ENCODE measurements at places on chromosomes 7 and 10.

GRCh38 chr7:132475669-132476116 lies 100.6 kb downstream of the PLXNA4 start:
- no peak for ATAC-seq

- ATAC-seq = no peak
These were observed 614.4 kb downstream of the SDK1 start for GRCh38 chr7:3915337-3915878.

GRCh38 chr7:157760004-157760730 lies 423.4 kb downstream of the DNAJB6 start:
- no peak for ATAC-seq

DNA sequence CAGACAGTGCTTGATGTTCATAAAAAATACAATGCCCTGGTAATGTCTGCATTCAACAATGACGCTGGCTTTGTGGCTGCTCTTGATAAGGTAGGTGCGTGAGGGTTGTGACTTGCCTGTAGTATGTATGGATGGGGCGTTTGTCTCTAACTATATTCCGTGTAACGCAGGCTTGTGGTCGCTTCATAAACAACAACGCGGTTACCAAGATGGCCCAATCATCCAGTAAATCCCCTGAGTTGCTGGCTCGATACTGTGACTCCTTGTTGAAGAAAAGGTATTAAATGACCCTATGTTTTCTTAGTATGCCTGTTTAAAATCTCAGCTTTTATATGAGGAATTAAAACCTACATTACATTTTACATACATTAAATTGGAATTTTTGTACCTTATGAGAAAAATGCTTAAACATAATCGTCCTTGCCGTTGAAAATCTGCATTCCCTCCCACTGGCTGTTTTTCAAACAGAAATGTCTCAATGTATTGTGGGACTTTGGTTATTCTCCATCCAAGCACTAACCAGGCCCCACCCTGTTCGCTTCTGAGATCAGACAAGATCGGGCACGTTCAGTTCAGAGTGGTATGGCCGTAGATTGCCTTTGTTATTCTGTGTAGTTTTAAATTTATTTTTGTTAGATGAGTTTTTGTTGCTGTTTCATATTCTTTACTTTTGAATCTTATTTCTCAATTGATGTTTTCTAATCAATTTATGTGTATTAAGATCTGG lies 85.3 kb downstream of the CUL1 start:
- ATAC-seq = peak; percentile 93

DNA sequence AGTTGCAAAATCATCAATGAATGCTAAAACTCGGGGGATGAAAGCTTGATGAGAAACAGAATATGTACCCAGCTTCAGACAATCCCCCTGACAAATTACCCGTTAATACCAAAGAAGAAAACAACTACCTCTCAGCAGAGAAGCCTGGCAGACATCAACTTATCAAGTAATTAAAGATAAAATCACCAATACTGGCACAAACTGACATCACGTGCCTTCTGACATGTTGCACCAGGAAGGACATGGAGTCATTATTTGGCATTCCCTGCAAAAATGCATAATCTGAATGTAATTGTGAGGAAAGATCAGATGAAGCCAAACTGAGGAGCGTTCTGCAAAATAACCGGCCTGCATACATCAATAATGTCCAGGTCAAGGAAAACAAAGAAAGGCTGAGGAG lies 7.7 kb downstream of the SLIT1 start:
- no peak for ATAC-seq

DNA sequence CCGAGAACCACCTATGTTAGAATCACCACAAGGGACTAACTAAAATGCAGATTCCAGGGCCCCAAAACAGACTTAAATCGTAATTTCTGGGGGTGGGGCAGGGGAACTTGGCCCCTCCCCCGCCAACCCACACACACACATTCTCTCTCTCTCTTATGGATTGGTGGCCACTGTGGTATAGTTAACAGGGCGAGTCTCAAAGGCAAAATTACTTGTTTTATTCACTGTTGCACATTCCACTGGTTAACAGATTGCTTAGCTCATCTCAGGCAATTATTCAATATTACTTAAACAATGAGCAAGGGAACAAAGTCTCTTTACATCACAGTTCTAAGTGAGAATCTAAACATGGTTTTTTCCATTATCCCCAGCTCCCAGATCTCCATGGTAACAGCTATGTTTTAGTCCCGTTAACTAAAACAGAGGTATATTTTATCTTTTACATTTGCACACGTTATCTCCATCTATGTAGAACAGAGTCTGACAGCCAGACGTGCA lies 38.5 kb downstream of the IGF2BP3 start:
- no peak for ATAC-seq

DNA sequence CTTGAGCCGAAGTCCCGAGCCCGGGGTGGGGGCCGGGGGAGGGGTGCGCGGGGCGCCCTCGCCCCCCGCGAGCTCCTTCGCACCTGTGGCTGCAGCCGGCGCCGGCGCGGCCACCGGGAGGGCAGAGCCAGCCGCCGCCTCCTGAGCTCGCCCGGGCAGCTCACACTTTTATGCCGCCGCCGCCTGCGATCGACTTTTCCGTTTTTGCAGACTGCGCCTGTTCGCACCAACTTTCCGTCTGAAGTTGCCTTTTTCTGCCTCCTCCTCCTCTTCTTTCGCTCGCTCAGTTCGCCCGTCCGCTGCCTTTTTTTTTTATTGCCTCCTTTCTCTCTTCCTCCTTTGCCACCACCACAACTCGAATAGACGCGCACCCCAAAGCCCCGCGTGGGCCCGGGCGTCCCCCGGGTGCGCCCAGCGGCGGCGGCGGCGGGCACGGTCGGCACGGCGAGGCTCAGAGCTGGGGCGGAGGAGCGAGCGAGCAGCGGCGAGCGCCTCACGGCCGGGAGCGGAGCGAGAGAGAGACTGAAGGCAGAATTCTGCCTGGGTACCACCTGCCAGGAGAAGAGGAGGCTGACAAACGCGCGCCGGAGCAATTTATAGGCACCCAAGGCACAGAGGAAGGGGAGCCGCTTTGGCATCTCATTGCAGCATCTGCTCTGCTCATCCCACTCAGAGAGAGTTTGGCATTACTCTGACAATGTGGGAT lies at the start of gene C1QL3:
Gene C1QL3, minus strand, starts transcription at position 569 of the 706 bp plus-strand sequence. CDS start 814 bp downstream, outside the sequence.
- ATAC-seq = peak; percentile 31

GRCh38 chr10:62433901-62434300 lies 59.7 kb downstream of the ZNF365 start:
- ATAC-seq = peak; percentile 37

- no peak for ATAC-seq
These were observed 71.5 kb downstream of the ZNF92 start for GRCh38 chr7:65444899-65445823.

DNA sequence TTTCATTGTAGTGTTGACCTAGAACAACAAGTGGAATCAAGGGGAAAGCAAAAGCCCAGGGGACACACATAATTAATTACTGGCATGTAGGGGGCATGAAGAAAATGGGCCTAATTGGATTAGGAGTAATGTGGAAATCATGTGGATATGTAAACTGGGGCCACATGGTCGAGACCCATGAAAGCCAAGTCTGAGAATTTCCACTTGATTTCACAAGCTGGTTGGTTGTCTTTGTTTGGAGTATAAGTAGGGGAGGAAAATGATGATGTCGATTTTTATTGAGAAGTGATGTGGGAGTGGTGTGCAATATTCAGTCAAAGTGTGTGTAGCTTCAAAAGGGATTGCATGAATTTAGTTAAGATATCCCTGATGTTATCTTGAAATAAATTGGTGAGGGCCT lies 131.8 kb downstream of the LRRC4 start:
- ATAC-seq = no peak

GRCh38 chr10:90779548-90779947 lies 78.3 kb downstream of the HTR7 start:
- ATAC-seq = peak; percentile 44

DNA sequence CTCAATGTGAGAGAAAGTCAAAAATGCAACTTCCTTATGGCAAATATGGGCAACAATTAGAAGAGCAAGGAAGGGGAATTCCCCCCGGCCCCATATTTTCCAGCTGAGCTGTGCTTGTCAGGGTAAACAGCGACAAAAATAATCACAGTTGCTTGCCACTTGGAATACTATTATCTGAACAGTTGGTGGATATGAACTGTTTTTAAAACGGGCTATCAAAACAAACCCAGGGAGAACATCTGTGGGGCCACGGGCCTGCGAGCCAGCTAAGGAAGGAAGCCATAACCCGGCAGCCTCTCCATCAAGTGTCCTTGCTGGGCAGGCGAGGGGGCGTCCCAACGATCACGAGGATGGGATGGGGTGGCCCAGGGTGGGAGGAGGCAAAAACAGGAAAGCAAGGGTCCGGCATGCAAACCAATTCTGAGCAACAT lies 228.4 kb downstream of the ARHGAP12 start:
- no peak for ATAC-seq

- ATAC-seq = no peak
These were observed 673 bp downstream of the OPN1SW start for GRCh38 chr7:128774921-128775320.

Data from esophagus mucosa (tissue), 1 donor.